ENCODE measurements at places on chromosomes 3 and 15.

DNA sequence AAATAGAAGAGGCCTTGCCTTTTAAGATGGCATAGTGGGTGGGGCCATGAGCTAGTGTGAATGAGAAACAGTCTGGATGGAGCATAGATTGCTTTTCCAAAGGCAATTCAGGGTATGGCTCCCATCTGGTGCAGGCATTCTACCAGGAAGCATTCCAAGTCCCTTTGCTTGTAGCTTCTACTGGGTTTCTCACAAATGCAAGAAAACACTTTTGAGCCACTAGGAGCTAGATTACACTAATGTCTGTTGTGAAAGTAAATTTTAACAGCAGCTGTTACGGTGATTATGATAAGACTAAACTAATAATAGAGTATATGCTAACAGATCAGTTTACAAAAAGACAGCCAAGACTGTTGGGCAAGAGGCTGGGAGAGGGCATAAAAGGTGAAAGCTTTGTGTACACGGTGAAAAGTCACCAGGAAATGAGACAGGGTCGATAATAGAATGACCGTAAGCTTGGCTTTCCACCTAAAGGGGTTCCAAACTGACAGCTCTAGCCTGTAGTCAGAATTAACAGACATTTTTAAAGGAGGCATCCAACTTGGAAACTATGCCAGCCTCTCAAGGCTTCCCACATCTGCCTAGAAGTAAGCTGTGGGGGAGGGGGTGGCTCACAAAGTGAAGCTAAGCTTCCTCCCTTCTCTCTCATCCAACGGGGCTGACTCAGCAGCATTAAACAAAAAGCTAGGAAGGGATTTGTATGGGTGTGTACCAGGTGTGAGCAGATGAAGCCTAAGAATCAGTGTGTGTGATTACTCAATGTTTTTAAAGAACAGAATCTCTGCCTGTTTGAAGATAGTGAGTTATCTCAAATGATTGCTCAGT lies 61.1 kb upstream of the GPD1L start:
- DNase-seq: no peak

DNA sequence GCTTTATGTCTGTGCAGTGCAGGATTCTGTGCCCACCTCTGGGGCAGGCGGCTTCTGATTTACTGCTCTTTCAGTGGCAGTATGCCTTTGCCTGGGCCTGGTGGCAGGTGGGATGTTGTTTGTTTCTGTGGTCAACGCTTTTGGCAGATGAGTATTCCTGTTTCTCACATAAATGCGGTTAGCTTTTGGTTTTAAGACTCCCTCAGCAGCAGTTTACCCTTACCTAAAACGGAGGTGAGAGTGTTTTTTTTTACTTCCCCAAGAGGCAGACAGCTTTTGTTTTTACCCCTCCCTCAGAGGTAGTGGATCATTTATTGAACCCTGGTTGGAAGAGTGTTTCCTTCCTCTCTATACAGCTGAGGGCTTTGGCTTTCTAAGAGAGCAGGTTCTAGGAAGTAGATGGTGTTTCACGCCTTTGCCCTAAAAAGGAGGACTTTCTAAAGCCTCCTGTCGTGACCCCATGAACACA lies 134.1 kb upstream of the PLSCR5 start:
- no peak for DNase-seq

GRCh38 chr3:54034971-54035370 lies 87.4 kb upstream of the CACNA2D3 start:
- no peak for DNase-seq

GRCh38 chr3:10653241-10653640 lies 147.9 kb upstream of the ATP2B2 start:
- no peak for DNase-seq

GRCh38 chr15:61500951-61501620 lies 272.0 kb upstream of the RORA start:
- no peak for DNase-seq

DNA sequence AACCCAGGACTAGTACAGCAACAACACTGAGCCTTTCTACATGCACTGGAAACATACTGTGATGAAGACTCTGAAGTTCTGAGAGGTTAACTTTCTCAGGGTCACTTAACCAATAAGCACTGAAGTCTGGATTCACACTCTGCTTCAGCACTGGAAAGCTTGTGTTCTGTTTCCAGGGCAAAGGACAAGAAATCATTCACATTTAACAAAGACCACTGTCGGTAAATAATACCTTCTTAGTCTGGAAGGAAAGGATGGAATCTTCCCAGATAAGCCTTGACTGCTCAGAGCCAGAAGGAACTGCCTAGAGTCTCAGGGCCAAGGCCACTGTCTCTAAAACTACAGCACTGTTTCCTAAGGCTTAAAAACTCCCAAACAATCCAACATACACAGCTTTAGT lies 4.3 kb upstream of the GLYCTK start:
- DNase-seq: no peak

- DNase-seq: no peak
Measured at GRCh38 chr3:170914690-170915089, 6.3 kb upstream of the EIF5A2 start.

- DNase-seq: no peak
Measured at GRCh38 chr3:35651851-35652250, 12.5 kb downstream of the ARPP21 start.

DNA sequence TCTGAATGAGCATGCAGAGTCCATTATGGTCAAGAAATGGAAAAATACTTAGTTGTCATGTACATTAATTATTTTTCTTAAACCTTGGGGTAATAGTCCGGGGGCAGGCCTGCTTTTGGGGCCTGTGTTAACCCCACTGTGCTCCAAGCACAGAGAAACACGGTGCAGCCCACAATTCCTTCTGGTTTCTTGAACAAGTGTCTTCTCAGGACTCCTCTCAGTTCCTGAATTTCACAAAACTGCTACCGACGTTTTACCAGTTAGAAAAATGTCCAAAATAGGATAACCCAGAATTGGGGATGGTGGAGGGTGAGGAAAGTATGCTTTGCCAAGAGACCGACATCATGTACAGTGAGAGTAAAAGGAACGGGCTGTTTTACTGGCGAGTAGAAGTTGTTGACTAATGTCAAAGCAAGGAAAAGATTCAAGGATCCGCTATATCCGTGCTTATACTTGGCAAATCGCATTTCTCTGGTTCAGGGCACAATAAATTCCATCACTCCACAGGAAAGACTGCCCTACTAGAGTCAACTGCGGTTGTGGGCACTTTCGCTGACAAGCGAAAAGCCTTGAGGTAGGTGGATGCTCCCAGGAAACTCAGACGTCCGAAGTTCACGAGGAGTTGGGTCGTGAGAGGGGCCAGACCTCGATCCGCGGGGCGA lies 495 bp upstream of the NXPE3 start:
- DNase-seq: no peak

DNA sequence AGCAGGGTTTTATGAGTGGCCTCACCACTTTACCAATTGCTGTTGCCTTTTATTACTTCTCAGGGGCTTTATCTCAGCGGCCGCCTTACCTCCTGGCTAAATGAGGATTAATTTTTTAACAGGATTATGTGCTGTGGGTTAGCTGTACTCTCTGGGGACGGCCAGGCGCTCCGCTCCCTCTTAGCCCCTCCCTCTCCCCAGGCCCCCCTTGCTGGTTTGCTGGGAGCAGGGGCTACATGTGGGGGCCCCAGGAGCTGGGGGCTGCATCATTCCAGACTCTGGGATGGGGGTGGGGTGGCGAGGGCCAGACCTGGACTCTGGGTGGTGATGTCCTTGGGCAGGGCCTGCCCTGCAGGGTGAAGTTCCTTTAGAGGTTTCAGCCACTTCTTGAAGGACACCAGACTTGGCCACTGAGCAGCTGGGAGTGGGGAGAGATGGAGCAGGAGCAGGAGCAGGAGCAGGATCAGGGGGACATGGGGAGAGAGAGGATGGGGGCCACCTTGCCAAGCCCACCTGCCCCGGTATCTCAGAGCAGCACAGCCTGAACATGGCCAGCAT lies 196.1 kb downstream of the GOLGA6L6 start:
- DNase-seq: no peak

GRCh38 chr15:71276336-71276665 lies 161.0 kb downstream of the THSD4 start:
- no peak for DNase-seq

DNA sequence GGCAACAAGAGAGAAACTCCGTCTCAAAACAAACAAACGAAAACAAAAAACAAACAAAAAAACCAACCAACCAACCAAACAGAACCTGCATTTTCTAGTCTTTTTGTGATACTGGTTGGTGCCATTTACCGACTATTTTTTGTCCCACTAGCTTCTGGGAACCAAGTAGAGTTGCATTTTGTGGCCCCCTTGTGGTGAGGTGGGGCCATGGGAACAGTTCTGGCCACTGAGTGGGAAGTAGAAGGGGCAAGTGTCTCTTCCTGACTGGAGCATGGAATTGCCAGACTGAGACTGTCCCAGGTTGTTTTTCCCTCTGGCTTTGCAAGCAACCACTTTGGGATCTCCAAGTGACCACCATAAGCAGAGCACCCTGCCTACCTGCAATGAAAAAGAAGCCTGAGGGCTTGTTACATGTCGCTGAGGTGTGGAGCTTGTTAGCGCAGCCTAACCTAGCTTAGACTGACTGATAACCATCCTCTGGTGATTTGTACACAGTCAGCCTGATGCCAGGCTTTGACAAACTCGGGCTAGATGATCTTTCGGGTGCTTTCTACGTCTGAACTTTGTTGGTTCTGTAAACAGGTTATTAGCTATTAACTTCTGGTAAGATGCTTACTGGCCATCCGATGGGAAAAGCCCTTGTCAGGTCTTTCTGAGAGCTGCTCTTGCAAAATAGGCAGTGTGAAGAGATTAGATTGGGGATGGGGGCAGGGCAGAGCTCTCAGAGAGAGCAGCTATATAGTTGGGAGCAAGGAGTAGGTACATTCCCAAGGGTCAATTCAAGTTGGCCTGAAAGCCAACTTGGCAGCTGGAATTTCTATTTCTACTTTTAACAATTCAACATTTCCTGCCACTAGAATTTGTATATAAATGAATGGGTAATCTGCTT lies 172.2 kb downstream of the SSR3 start:
- peak; percentile 16 for DNase-seq

DNA sequence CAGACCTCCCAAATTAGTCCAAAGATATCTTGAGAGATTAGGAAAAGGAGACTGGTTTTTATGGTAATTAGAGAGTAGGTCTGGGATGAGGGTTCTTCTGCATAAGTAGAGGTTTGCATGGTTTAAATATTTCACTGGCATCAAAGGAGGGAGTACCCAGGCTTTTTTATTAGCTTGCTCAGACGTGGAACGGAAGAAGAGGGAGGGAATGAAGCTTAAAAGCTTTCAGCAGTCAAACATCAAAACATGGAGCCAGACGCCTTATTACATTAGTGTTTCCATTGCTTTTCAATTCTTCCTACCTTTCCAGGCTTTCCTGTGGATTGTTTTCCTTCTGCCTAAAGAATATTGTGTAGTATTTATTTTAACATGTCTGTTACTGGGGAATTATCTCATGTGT lies 342.1 kb upstream of the SOX2 start:
- DNase-seq: no peak

DNA sequence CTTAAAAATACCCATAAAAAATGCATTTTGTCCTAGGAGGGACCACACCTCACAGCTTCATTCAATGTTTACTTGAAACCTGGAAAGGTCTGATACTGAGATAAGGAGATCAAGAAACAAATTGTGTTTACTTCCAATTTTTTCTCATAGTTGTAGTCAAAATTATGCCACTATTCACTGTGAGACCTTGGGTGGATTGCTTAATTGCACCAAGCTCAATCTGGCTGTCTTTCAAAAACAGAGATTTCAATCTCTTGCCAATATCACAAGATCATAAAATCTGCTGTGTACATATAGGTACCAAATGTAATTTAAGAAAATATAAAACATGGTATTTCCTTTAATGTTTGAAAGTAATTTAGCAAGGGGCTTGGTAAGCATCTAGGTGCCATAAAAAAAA lies 186.4 kb upstream of the THBS1 start:
- no peak for DNase-seq

DNA sequence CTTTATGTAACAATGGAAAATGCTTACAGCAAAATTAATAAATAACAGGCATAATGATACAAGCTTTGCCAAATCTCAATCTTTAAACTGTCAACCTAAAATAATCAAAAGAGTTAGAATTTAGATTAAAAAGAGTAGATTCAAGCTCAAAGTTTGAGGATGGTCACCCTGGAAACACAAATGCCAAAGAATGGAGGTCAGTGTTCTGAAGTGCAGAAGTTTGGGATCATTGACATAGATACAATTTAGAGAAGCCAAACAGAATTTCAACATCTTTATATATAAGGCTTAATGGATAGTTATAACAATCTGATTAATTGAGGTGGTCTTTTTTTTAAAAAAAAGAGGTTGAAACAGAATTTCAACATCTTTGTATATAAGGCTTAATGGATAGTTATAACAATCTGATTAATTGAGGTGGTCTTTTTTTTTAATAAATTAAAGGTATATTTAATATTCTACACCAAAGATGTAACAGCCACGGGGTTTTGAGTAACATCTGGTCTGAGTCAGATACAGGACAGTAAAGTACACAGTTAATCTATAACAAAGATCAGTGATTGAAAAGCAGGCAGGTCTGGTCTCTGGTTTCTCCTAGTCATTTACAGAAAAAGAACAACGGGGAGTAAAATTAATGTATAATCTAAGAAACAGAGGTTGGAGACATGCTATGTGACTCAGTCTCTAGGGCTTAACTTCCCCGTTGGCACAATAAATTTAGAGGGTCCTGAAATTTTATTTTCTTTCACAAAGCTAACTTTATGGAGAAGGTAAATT lies 490.7 kb downstream of the GBE1 start:
- no peak for DNase-seq

- no peak for DNase-seq
Measured at GRCh38 chr3:193875601-193876321, 260.2 kb upstream of the HES1 start.

- DNase-seq: no peak
Measured at GRCh38 chr15:57527382-57528091, 64.2 kb upstream of the MYZAP start.

GRCh38 chr3:50351323-50351697 lies 648 bp downstream of the CYB561D2 start:
- DNase-seq: no peak

DNA sequence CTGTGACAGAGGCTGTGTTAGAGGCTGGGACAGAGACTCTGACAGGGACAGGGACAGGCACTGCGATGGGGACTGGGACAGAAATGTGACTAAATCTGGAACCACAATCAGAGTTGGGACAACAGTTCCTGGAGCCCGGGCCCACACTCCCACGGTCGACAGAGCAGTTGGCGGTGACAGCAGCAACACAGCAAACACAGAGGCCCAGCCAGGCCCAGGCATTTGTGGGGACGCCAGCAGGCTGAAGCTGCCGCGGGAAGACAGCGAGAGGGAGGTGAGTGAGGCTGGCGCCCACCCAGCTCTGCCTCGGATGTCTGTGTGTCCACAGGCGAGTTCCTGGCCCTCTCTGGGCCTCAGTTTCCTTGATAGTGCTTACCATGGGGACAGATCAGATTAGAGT lies 9.3 kb upstream of the HCN4 start:
- no peak for DNase-seq

Measured in activated CD4-positive, alpha-beta T cell treated with anti-CD3 and anti-CD28 coated beads, Interleukin-2, amount 50 U/mL, for 48 hours (primary cell).